Activated CD4-positive, CD25-positive, alpha-beta regulatory T cell (primary cell): ENCODE measurements at places on chromosomes 11 and 22.

- DNase-seq, result no peak
Measured at GRCh38 chr11:127057126-127057525, 56.6 kb upstream of the KIRREL3 start.

DNA sequence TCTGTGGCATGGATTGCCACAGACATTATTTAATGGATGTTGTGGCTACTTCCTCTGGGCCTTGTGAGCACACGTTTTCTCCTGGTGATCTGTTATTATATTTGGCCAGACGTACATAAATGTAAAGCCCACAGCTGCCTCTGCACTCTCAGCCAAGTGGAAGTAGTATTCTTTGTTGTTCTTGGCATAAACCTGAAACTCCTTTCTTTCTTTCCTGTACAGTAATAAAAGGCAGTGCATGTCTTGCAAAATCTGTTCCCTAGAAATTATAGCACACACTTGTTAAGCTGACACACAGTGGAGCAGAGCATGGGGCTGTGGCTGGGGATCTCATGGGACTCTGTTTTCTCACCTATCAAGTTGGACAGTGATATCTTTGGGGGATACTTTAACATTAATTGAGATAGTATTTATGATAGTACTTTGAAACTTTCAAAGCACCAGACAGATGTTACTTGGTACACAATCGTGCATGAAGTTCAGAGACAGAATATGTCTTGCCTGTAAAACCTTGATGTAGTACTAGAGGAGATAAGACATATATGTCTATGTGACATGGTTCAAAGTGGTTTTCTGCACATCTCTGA, 20.9 kb downstream of the PANX1 start:
- DNase-seq, result no peak

DNA sequence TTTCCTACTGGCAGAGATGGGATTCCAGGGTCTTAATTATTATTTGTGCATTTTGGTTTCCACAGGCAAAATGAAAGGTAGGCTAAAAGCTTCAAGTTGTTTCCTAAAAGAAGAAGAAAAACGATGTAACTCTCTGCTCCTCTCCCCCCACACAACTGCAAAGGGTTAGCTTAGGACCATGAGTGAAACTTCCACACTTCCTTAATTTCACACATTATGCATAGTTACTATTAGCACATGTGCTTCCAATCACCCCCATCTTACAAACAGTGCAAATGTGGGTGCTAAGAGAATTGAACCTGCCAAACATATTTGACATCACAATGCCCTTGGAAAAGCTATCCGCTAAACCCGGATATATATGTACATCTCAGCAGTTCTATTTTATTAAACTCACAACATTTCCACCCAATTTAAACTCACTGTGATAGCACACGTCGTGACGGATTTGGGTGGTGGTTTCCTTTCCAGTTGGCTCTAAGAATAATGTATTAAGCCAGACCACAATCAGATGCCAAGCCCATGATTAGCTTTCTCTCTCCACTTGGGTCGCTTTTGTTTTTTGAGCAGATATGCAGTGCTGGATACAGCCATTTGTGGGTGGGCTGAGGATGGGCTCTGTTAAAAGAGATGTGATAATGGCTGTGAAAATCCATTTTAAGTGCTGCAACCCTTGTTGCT, 245.0 kb upstream of the POU2AF2 start:
- no peak for DNase-seq

GRCh38 chr11:44840521-44841251, 110.0 kb downstream of the TP53I11 start:
- no peak for DNase-seq

- peak; percentile 20 for DNase-seq
Measured at GRCh38 chr22:24230911-24231656, 13.8 kb downstream of the GGT5 start.

DNA sequence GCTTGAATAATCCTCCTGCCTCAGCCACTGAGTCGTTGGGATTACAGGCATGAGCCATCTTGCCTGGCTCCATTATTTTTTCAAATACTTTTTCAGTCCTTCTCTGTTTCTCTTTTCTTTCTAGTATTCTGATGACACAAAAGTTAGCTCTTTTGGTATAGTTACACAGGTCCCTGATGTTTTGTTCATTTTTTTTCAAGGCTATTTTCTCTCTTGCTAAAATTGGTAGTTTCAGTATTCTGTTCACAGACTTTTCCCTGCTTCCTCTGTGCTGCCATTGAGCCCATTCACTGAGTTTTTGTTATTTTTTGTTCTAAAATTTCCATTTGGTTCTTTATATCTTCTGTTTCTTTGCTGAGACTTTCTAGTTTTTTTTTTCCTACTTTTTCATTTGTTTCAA, 166.5 kb downstream of the UVRAG start:
- DNase-seq, result no peak

GRCh38 chr11:60703374-60703773, 4.0 kb downstream of the MS4A8 start:
- DNase-seq, result no peak

GRCh38 chr11:114088216-114088615, 28.7 kb downstream of the ZBTB16 start:
- DNase-seq, result no peak

- DNase-seq, result no peak
Measured at GRCh38 chr11:120750647-120751549, 239.3 kb downstream of the GRIK4 start.

- DNase-seq, result no peak
Measured at GRCh38 chr11:36249246-36249645, 40.0 kb downstream of the COMMD9 start.

GRCh38 chr22:33302049-33302545, 243.9 kb upstream of the SYN3 start:
- DNase-seq, result peak; percentile 4

GRCh38 chr11:125935618-125936199, 10.1 kb upstream of the VSIG10L2 start:
- DNase-seq, result no peak

DNA sequence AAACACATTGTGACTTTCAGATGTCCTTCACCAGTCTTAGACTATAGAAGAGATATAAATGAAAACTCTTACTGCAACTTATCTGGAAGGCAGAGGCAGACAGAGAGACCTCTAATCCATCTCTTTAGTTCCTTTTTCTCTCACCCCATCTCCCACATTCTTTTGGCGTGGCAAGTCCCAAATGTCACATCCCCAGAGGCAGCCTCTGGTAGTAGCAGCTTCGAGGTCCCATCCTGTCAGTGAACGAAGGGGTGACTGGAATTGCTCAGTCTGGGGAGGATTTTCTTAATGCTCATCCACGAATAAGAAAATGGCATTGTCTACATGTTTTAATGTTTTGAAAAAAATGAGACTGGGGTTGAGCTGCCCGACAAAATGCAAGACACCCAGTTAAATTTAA, 201.4 kb downstream of the GRIA4 start:
- DNase-seq, result no peak

- DNase-seq, result no peak
Measured at GRCh38 chr11:9726321-9727022, 62.6 kb downstream of the SWAP70 start.

GRCh38 chr22:31983911-31984656, 39.7 kb downstream of the YWHAH start:
- no peak for DNase-seq

GRCh38 chr22:38142606-38143005, 32.1 kb upstream of the BAIAP2L2 start:
- no peak for DNase-seq
